ENCODE measurements at places on chromosomes 2 and 18. TPM values are rescaled to one million over a fixed set of nuclear protein-coding genes. Genes with fewer than 3 reads are reported as not detected.

The TUBA4B gene
- total RNA-seq = not detected

The VWA3B gene
- not detected for total RNA-seq

The VWC2L gene
- total RNA-seq = 0.23 TPM

The UGT1A3 gene
- not detected for total RNA-seq

The CFAP210 gene
- total RNA-seq = 1.0 TPM

The CCNT2 gene
- total RNA-seq = 64.6 TPM

The ARHGAP28 gene
- total RNA-seq = 20.2 TPM

The AGXT gene
- not detected for total RNA-seq

The ATG9A gene
- total RNA-seq = 42.0 TPM

The PLGLB2 gene
- 2.2 TPM for total RNA-seq

The GCG gene
- 0.27 TPM for total RNA-seq

The HTR2B gene
- total RNA-seq = not detected

The MPPE1 gene
- 22.8 TPM for total RNA-seq

DNA sequence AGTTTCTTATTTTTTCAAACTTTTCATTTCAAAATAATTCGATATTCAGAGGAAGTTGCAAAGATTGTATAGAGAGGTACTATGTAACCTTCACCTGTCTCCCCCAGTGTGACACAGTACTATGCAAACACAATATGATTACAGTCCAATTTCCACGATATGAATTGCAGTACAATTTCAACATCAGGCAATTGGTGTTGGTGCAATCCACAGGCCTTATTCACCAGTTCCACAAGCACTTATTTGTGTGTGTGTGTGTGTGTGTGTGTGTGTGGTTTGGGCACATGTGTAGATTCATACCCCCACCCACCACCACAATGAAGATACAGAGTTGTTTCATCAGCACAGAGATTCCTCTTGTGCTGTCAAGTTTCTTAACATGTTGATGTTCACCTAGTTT is 69.7 kb upstream of the ARL4C start:
- no peak for DNase-seq

GRCh38 chr2:69674316-69674670 is 30.8 kb upstream of the AAK1 start:
- DNase-seq = no peak

DNA sequence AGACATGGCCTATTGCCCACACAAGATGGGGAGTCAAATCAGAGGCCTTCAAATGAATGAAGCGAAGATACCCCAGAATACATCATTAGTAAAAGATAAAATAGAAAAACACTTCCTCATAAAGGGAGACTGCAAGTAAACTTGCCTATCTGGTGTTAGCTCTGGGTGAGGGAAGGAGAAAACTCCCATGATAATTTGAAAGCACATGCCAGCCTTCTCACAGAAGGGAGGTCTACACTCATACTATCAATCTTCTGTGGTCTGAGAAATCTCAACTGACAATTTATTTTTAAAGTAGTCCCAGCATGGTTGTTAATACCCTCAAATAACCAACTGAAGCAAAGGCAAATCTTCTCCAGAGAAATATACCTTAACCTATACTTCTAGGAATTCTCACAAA is 75.4 kb downstream of the EXOC6B start:
- no peak for DNase-seq

DNA sequence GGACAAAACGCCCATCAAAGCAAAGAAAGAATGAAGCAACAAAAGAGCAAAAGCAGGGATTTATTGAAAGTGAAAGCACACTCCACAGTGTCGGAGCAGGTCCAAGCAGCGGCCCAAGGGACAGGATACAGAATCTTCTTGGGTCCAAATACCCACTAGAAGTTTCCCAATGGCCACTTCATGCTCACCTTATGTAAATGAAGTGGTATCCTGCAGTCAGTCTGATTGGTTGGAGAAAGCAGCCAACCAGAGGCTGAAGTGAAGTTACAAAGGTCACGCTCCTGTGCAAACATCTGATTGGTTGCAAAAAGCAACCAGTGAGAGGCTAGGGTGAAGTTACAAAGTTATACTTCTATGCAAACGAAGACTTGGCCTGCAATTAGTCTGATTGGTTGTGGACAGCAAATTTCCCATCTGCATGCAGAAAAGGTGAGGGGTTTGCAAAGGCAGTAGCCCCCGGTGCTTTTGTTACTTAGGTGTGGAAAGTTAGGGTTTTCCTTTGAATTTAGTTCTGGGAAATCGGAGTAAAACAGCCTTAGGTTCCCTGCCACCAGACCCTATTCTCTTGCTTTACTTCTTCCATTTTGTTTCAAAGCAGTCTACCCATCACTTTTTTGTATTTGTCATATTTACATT is 12.9 kb downstream of the DUSP19 start:
- no peak for DNase-seq

DNA sequence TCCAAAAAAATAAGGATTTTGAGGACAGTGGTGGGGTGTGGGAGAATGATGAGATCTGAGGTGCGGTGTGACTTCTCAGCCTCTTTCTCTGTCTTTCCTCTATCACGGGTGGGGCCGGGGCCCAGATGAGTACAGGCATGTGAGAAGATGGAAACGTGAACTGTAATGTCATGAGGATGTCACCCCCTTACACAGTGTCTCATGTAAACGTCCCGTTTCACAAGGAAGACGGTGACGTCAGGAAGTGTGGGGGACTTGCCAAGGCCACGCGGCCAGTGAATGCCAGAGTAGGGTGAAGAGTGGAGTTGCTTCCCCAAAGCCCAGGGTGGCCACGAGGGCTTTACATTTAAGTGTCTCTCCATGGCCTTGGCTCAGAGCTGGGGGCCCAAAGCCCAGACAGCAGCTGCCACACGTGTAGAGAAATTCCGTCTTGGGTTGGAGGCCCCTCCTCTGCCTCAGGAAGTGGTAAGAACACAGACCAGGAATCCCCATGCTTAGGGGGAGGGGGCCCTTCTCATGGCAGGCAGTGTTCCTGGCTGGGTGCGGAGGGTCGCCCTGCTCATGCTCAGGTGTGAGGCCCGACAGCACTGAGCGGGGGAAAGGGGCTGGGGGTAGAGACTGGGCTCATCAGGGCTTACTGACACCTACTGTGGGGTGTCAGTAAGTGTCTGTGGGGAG is 80.9 kb upstream of the SMAD7 start:
- DNase-seq = no peak

DNA sequence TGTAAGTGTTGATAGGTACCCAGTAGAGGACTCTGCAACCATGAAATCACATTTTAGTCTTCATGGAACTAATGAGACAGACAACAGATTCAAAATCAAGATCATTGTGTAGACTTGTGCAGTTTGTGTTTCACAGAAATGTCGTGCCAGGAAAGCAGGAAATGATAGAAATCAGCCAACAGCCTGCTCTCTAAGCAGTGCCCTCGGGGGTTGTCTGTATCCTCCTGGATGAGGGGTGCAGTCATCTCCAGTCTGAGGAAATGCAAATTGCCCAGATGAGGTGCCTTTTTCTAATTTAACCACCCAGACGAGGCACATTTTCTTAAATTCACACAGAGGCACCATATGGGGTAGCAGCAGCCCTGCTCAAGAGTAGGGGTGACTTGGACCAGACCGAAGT is 663.1 kb downstream of the XIRP2 start:
- DNase-seq = no peak

GRCh38 chr2:223414646-223415045 is 187.5 kb downstream of the SCG2 start:
- DNase-seq = no peak

- no peak for DNase-seq
Observed at GRCh38 chr2:73652348-73652747, 10.1 kb upstream of the NAT8 start.

- DNase-seq = peak; percentile 60
Observed at GRCh38 chr18:3995476-3996102, 459.5 kb downstream of the DLGAP1 start.

DNA sequence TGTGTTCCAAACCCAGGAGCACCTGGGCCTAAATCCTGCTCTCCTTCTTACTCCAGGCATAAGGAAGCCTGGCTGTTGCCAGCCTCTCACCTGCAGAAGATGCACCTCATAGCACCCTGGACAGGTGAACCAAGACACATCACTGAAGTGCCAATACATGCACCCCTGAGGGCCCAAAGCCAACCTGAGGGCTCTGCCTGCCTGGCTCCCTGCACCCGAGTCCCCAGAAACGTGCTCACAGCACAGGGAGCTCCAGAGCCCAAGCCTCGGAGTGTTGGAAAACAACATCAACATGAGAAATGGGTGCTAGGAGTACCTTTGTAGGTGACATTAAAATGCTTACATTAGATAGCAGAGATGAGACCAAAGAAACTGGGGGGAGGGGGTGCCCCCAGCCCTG is 96.3 kb upstream of the RAB6C start:
- no peak for DNase-seq

GRCh38 chr2:238649936-238650518 is 197.9 kb upstream of the TWIST2 start:
- DNase-seq = no peak

DNA sequence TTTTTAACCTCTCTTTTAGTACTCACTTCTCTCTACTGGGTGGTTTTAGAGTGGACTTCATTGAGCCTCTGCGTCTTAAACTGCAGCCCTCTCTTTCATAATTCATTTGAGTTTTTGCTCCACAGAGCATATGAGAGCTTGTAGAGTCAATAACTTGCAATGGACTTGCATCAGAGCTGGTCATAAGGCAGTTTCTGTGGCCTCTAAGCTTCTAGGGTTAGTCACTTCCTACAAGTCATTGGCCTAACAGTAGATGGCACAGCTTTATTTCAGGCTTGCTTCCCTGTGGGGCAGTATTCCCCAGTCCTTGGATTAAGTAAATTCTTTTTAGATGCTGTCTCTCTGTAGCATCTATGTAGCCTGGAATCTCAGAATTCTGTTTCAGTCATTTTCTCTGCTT is 1435.7 kb downstream of the LRP1B start:
- DNase-seq = no peak

- no peak for DNase-seq
Observed at GRCh38 chr18:77524909-77525308, 275.3 kb downstream of the GALR1 start.

DNA sequence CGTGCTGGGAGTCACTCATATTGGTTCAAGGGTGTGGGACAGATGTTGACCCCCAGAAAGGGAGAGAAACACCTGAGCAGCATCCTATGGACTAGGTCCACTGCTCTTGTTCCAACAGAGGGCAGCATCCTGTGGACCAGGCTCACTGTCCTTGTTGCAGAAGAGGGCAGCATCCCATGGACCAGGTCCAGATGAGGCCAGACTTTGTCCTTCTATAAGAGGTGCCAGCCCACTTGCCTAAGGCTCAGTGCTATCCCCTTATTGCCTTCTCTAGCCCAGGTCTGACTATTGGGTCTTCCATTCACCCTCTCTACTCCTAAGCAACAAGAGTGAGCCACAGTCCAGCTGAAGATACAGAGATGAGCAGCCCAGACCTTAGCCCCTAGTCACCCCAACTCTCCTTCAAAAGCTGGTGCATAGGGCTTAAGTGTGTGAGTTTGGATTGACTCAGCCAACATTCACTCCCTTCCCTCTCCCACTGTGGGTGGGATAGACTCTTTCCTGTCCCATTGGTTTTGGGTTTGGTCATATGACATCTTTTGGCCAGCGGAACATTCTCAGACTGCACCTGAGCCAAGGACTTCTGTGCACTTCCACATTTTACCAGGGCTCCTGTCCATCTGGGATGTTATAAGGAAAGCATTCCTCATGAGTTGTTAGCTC is 132.4 kb upstream of the GPC1 start:
- DNase-seq = no peak

- no peak for DNase-seq
Observed at GRCh38 chr18:62877411-62878221, 162.3 kb downstream of the PHLPP1 start.

GRCh38 chr18:4107049-4107467 is 348.0 kb downstream of the DLGAP1 start:
- DNase-seq = no peak

- DNase-seq = no peak
Observed at GRCh38 chr2:143505542-143505941, 376.3 kb downstream of the ARHGAP15 start.

DNA sequence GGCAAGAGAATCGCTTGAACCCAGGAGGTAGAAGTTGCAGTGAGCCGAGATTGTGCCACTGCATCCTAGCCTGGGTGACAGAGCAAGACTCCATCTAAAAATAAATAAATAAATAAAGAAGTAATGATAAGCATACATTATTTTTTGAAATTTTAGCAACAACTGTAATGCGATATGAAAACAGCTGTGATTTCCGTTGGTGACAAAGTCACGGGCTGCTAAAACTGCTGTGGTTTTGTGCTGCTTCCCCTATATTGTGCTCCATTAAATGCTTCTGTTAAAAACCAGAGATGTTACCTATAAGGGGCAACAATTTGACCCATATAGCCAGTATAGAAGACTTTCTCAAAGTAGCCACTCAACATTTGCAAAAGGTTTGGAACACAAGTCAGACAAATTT is 8.3 kb downstream of the TRIM54 start:
- DNase-seq = no peak

DNA sequence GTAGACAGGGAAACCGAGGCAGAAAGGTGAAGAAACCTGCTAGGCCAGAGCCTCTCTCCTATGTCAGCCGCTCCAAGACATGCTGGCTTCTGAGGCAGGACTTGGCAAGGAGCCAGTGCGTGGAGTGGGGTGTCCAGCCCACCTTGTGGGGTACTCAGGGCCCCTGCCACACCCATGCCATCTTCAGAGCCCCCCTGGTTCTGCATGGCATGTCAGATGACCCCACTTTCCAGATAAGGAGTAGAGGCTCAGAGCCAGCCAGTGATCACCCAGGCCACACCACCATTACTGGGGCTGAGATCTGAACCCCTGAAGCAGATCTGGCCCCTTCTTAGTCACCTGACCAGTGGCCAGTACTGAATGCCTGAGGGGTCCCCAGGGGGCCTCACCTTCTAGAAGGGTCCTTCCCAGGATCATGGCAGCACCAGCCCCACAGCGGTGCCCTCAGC is 14.7 kb downstream of the CROCC2 start:
- DNase-seq = no peak

DNA sequence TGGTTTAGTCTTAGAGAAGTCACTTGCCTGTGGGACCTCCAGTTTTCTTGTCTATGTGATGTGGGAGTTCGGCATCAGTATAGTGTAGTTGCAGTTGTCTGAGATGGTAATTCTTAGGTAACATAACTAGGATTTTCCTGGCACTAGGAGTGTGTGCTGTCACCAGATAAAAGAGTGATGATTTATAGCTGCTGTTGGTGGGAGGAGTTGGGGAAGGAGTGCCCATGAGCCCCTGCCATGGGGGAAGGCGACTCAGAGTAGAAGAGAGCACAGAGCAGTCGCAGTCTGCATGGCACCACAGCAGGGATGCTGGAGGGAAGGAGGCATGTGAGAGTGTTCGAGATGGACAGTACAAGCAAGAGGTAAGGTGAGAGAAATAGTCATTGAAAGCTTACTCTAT is 38.7 kb downstream of the ATP9B start:
- DNase-seq = no peak

DNA sequence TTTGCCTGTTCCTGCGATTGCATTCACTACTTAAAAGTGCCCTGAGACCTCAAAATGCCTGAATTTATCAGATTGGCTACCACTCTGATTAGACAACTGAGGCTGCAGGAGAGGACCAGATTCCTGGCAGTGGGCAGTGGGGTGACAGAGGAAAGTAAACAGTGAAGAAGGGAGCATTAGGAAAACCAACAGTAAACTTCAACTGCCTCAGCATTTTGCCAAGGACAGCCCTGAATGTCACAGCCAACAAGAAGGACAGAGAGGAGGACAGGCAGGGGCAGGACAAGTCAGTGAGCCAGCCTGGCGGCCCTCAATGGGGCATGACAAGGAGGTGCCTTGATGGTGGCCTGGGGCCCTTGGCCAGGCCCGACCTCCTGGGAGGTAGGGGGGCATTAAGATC is 24.3 kb downstream of the ACMSD start:
- DNase-seq = no peak

- DNase-seq = no peak
Observed at GRCh38 chr2:10654069-10654468, 35.7 kb downstream of the NOL10 start.
